ENCODE measurements at places on chromosomes 1 and 21. TPM values are rescaled to one million over a fixed set of nuclear protein-coding genes. Genes with fewer than 3 reads are reported as not detected.

The FAM163A gene
- 0.22 TPM for total RNA-seq

The SLC5A9 gene
- not detected for total RNA-seq

The UAP1 gene
- 71.5 TPM for total RNA-seq

The TESK2 gene
- 4.6 TPM for total RNA-seq

The ZSWIM5 gene
- 1.8 TPM for total RNA-seq

The CLCA1 gene
- total RNA-seq: not detected

The FTCD gene
- 1.3 TPM for total RNA-seq

The ZNF593OS gene
- not detected for total RNA-seq

The CRP gene
- total RNA-seq: not detected

The MAN1C1 gene
- total RNA-seq: 24.6 TPM

The OLFM3 gene
- total RNA-seq: not detected

The AMY1B gene
- not detected for total RNA-seq

The MYOG gene
- total RNA-seq: not detected

The CITED4 gene
- 31.4 TPM for total RNA-seq

The TSPEAR gene
- total RNA-seq: not detected

The GLMN gene
- total RNA-seq: 9.5 TPM

The SPOCD1 gene
- total RNA-seq: not detected

The ATAD3C gene
- total RNA-seq: 0.79 TPM

The ANGPTL1 gene
- total RNA-seq: not detected

The USH2A gene
- not detected for total RNA-seq

The KCNK1 gene
- total RNA-seq: not detected

The LAMB3 gene
- not detected for total RNA-seq

The PGBD2 gene
- 1.9 TPM for total RNA-seq

The SPRR2E gene
- total RNA-seq: not detected

The TMEM50A gene
- total RNA-seq: 103 TPM

The BMP8B gene
- 0.24 TPM for total RNA-seq

The C1orf167 gene
- total RNA-seq: not detected

The PPM1J gene
- 0.57 TPM for total RNA-seq

The OR2AK2 gene
- 0.62 TPM for total RNA-seq

The AGMAT gene
- total RNA-seq: 2.4 TPM

The OBSCN gene
- total RNA-seq: 58.3 TPM

The TXLNA gene
- total RNA-seq: 8.9 TPM

The SGIP1 gene
- not detected for total RNA-seq

The FNDC10 gene
- 1.6 TPM for total RNA-seq

The HYI gene
- total RNA-seq: 9.4 TPM

The HRNR gene
- total RNA-seq: not detected

The SH3GLB1 gene
- total RNA-seq: 47.5 TPM

The ACTA1 gene
- not detected for total RNA-seq

The CD247 gene
- total RNA-seq: 331 TPM

The IQGAP3 gene
- total RNA-seq: 0.05 TPM

The SPATA17 gene
- not detected for total RNA-seq

The TP73 gene
- total RNA-seq: not detected

The KIF2C gene
- 0.58 TPM for total RNA-seq

The EXO1 gene
- total RNA-seq: 1.5 TPM
